ENCODE measurements at places on chromosomes 2 and 18.

GRCh38 chr18:8788503-8789429 lies 83.4 kb downstream of the MTCL1 start:
- no peak for DNase-seq

DNA sequence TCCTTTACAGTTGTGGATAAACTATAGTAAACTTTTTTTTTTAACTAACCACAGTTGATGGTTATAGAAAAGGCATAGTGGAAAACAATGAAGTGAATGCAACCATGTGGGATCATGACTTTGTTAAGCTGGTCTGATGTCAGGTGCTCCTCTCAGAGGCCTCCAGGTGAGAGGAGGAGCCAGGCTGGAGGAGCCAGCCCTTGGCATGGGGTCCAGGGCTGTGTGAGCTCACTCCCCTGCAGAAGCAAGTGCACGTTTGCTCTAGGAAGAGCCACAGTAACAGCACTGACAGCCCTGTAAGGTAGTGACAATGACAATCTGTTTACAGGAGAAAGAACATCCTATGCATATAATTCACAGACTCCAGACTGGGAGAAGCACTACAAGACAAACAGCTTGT lies 5.7 kb downstream of the PPP1R7 start:
- DNase-seq: no peak

- DNase-seq: no peak
These were observed 335.8 kb downstream of the TRIB2 start for GRCh38 chr2:13052547-13052946.

- no peak for DNase-seq
These were observed 42.5 kb downstream of the SCTR start for GRCh38 chr2:119481501-119482455.

DNA sequence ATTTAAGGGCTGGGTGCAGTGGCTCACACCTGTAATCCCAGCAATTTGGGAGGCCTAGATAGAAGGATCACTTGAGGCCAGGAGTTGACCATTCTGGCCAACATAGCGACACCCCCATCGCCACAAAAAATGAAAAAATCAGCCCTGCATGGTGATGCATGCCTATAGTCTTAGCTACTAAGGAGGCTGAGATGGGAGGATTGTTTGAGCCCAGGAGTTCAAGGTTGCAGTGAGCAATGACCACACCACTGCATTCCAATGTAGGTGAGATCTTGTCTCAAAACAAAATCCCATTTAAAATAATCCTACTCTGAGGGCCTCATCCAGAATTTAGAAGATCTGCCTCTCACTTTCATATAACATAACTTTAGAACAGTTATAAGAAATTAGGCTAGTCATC lies 2.7 kb upstream of the SERTAD2 start:
- DNase-seq: no peak

- no peak for DNase-seq
These were observed 416.8 kb upstream of the HNRNPA3 start for GRCh38 chr2:176795823-176796222.

- DNase-seq: no peak
These were observed 290.3 kb downstream of the C1D start for GRCh38 chr2:67772216-67773170.

DNA sequence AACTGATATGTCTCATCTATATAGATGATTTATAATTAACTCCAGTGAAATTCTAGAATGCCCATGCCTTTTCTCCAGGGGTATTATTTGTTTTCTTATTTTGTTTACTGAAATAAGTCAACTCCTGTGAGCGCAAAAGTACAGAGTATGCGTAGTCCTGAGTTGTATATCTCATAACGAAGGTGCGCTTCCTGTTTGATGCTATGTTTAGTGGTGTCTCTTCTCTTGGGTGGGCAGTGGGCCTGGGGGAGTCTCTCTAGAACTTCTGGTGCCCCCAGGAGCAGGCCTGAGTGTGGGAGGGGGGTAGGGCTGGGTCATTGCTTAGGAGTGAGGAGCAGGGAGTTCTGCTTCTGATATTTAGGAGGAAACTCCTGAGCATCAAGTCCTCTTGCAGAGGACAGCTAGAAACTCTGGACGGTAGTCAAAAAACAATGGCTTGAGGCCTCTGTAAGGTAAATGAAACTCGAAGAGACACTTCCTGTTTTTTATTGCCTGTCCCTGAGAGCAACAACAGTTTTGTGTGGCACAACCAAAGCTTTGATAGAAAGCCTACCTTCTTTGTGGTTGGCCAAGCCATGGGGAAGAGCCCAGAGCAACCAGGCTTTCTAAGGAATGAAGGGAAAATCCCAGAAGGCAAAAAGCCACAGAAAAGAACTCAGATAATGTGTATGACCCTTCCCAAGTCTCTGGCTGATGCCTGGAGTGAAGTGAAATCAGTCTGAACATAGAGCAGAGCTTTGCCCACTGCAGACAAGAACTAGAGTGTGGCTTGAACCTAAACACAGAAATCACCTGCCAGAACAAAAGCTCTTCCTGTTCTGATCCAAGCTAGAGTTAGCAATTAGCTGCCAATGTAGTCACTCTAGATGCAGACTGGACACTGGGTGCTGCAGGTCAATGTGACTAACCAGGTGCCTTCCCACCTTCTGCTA lies 8.5 kb upstream of the SP140L start:
- peak; percentile 38 for DNase-seq

DNA sequence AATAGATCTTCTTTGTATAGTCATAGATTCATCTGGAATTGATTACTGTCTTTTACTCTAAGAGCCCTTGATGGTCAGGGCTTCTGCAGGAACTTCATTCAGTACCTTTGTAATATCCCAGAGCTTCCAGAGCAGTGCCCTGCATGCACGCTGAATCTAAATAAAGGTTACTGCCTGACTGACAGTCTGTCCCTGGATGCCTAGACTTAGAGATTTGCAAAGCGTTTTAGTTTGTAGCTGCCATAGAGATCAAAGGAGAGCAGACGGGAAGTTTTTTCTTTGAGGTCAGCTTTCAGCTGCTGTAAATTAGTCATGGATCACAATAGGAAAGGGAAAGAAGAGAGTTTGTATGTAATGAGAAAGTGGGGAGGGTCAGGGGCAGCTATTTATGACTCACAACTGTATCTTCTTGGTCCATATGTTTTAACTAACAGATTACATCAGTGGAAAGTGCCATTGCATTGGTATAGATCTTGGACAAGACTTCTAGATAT lies 45.2 kb upstream of the NYAP2 start:
- no peak for DNase-seq

- DNase-seq: peak; percentile 52
These were observed 73.4 kb downstream of the ACTR2 start for GRCh38 chr2:65300761-65301711.

DNA sequence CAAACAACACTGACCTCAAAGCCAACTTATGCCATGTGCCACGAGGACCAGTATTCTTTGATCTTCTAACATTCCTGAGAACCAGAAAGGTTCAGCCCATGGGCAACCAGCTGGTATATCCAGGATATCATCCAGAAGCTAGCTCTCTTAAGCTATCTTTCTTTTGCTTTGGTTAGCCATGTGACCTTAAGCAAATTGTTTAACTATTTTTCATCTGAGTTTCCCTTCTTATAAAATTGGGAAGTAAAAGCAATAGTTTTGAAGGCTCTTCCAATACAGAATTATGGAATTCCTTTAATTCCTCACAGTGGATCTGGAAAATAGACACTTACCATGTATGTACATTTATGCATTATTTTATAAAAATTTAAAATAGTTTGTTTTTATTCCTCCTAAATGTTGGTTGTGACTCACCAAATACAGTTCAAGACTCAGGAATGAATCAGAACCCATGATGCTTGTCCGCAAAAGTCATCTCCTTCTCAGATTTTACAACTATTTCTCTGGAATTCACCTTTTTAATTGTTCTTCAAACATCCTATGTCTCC lies 435.7 kb downstream of the ZEB2 start:
- DNase-seq: no peak

DNA sequence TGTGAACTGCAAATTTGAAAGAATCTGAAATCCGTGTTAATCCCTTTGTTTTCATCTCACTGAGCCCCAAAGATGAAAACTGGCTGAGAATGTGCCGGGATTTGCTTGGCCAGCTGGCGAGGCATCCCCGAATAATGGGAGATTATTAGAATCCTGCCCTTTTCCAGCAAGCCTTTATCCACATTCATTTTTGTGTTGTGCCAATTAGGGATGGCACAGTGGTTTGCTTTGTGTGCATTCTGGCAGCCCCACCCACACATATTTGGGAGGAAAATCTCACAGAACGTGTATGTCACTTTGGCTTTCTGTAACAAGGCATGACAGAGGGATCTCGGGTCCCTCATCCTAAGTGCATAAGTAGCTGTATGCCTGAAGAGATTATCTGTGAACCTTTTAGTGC lies 405.8 kb upstream of the FAM98A start:
- no peak for DNase-seq

- DNase-seq: no peak
These were observed 65.8 kb upstream of the ZNF804A start for GRCh38 chr2:184532551-184532950.

- DNase-seq: peak; percentile 67
These were observed 135.9 kb downstream of the ABCA12 start for GRCh38 chr2:215002500-215002899.

DNA sequence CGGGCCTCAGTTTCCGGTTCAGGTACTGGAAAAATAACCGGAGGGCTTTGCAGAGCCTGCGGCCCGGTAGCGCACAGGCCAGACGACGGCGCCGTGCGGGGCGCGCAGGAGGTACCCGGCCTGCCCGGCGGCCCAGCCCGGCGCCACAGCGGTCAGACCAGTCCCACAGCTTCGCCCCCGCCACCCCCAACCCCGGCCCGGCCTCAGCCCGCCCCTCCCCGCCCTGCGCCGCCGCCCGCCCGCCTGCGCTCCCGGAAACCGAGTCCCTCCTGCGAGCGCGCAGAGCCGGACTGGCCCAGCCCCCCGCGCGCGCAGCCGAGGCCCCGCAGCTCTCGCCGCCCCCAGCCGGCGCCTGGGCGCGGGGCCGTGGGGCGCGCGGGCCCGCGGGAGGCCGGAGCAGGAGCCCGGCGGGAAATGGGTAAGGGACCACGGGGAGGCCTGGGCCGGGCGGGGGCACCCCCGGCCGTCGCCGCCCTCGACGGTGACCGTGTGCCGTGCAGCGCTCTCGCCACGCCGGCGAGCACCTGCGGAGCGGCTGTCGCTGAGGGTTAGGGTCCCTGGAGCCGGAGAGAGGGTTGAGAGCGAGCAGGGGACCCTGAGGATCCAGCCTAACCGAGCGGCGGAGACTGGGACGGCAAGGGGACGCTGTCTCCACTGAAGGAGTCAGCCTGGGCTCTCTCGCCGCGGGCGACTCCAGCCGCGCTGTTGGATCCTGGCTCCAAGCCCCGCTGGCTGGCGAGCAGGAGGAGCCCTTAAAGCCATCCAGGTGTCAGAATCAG lies 16.5 kb upstream of the PSD4 start:
- peak; percentile 62 for DNase-seq

DNA sequence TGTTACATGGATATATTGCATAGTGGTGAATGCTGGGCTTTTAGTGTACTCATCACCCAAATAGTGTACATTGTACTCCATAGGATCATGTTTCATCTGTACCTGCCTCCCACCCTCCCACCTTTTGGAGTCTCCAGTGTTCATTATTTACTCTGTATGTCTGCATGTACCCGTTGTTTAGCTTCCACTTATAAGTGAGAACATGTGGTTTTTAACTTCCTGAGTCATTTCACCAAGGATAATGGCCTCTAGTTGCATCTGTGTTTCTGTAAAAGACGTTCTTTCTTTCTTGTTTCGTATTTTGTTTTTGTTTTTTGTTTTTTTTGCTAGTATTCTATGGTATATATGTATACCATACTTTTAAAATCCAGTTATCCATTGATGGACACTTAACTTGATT lies 107.5 kb downstream of the MSTN start:
- no peak for DNase-seq

GRCh38 chr18:54900290-54900689 lies 59.0 kb downstream of the CCDC68 start:
- DNase-seq: no peak

DNA sequence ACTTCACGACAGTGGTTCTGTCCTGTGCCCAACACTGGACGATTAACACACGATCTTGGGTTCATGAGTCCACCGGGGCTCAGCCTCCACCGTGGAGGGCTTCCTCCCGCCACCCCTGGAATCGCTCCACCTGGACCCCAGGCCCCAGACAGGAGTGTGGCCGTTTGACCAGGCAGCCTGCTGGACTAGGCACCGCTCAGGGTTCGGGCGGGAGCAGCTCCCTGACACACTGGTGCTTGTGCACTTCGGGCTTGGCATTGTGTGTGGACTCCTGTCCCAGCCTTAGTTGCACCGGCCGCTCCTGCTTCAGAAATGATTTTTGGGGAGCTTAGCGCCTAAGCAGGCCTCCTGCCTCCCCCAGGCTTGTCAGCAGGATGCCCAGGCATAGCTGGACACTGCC lies 617.4 kb upstream of the SALL3 start:
- DNase-seq: no peak

GRCh38 chr2:18149660-18150246 lies 271.3 kb downstream of the KCNS3 start:
- peak; percentile 85 for DNase-seq

DNA sequence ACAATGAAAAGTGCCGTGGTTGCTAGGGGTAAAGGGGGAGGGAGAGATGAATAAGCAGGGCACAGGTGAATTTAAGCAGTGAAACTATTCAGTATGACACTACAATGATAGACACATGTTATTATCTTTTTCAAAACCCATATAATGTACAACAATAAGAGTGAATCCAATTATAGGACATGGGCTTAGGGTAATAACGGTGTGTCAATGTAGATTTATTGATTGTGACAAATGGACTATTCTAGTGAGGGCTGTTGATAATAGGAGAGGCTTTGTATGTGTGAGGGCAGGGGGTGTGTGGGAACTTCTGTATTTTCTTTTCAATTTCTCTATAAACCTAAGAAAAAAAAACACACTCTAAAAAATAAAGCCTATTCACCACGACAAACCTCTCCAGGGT lies 223.8 kb downstream of the RIT2 start:
- no peak for DNase-seq

GRCh38 chr18:43965691-43966090 lies 688.4 kb upstream of the SYT4 start:
- no peak for DNase-seq

GRCh38 chr2:113123726-113124125 lies 3.7 kb upstream of the IL1RN start:
- DNase-seq: no peak

- DNase-seq: no peak
These were observed 14.1 kb downstream of the LMAN1 start for GRCh38 chr18:59344996-59345395.

GRCh38 chr18:76451396-76452331 lies 43.4 kb downstream of the ZNF516 start:
- DNase-seq: peak; percentile 57

GRCh38 chr2:207184348-207184747 lies 18.6 kb upstream of the KLF7 start:
- DNase-seq: no peak

Data from hematopoietic multipotent progenitor cell treated with erythropoietin and hydrocortisone succinate and interleukin-3 and kit ligand, for 6 days (in vitro differentiated cells).